ENCODE measurements at places on chromosomes 11 and 22.

DNA sequence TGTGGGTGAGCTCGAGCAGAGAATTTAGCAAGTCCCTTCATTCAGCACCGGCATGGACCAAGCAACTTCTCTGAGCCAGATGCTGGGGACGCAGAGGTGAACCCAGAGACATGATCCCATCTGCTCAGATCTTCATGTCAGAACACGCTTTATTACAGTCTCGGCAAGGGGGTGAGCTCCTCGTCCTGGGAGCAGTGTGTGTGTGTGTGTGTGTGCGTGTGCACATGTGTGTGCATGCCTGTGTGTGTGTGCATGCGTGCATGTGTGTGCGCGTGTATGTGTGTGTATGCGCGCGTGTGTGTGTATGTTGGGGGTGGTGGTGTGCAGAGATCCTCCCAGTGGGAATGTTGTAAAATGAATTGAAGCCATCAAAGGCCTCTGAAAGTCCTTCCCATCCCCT is 9.8 kb downstream of the MIAT start:
- DNase-seq = no peak

GRCh38 chr11:63564056-63564774 is 1.0 kb upstream of the PLAAT2 start:
- no peak for DNase-seq

DNA sequence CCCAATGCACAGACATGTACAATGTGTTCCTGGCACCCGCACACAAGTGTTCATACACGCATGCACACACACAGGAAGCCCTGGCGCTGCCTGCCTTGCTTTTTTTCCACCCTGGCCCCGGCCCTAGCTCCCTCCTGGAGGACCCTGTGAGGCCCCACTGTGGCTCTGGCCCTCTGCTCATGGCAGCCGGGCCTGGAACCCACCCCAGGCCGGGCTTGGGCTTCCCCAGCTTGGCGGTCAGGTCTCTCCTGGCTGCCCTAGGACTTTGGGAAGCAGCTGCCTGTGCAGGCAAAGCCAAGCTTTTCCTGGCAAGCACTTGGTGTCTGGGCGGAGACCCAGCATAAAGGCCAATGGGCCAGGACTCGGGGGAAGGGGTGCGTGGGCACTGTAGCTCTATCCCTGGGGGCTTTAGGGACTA is 30.5 kb downstream of the CD82 start:
- DNase-seq = no peak

DNA sequence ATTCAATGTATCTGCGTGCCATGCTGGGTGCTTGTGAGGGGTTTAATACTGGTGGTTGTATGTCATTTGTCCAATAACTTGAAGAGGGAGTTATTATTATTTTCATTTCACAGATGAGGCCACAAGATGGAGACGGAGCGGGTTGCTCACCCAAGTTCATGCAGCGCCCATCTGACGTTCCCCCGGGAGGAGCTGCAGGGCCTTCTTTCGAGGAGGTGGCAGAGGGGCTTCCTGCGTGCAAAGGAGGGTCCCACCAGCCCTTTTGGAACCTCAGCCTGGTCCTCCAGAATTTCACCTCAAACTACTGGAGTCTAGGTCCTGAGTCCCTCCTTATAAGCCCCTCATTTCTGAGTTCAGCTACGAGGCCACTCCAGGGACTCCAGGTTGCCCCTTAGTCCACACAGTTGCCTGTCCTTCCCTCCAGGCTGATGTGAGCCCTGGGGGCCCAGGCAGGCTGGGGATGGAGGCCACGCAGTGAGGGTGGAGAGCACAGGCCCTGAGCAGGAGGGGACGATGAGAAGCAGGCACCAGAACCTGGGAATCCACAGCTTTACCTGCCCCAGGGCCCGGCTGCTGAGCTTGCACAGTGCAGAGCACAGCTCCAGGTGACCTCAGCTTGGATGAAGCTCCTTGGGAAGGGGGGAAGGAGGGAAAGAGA is 2.9 kb upstream of the VSIG10L2 start:
- no peak for DNase-seq

DNA sequence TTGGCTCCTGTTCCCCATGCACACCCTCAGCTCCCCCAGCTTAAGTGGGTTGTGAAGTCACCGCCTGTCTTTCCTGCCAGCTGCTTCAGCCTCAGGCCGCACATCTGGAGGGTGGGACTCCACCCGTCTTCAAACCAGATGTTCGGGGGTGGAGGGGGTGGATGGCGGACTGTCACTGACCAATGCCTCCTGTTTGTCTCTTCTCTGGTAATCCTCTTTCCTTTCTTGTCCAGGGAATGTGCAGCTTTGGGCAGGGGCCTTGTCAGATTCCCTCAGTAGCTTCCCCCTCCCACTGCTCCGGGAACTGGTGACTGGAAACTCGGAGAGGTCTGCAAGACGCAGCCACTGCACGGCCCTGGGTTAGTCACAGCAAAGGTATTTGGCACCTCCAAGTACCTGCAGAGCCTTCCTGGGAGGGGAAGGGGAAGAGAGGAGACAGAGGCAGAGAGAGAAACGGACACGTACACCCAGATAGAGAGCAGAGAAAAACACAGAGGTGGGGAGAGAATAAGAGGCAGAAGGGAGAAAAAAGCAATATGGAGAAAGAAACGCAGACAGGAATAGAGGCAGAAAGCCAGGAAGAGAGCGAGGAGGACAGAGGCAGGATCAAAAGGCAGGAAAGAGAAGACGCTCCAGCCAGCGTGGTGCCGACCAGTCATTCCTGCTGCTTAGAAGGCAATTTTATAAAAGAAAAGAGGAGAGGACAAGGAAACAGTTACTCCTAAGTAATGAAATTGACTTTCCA is 56.1 kb upstream of the TIMP3 start:
- no peak for DNase-seq

DNA sequence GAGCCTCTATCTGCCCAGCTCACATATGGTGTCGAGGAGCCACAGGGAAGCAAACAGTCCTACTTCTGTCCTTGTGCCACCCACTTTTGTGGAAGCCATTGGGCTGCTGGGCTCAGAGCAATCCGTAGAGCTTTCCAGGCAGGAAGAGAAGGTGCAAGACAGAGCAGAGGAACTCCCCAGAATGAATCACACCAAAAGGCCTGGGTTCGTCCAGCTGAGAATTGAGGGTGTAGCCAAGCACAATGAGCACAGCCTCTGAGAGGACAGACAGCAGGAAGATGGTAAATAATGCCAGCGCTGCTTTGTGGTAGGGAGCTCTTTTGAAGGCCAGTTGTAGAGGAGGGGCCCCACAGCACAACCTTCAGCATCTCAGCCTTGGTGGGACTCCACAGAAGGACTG is 237.8 kb downstream of the GRIK4 start:
- DNase-seq = no peak

- DNase-seq = no peak
These were observed 79.7 kb upstream of the WNT7B start for GRCh38 chr22:46056546-46057245.

- DNase-seq = peak; percentile 60
These were observed 191.0 kb downstream of the NAV2 start for GRCh38 chr11:19903620-19904069.

DNA sequence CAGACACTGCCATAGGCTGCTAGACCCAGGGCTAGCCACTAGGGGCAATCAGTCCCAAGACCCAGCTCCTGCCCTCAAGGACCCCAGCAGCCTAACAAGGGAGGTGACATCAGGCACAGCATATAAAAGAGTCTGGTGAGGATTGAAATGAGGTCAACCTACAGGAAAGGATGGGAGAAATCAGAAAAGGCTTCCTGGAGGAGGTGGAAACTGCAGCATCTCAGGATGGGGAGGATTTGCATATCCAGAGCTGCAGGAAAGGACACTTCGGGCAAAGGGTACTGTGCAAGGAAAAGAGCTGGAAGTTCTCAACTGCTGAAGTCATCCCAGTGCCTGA is 2.9 kb upstream of the ARFGAP2 start:
- peak; percentile 33 for DNase-seq

- no peak for DNase-seq
These were observed 63.1 kb downstream of the PIWIL4 start for GRCh38 chr11:94630221-94630620.

GRCh38 chr22:47443836-47444745 is 681.6 kb downstream of the TBC1D22A start:
- DNase-seq = no peak

DNA sequence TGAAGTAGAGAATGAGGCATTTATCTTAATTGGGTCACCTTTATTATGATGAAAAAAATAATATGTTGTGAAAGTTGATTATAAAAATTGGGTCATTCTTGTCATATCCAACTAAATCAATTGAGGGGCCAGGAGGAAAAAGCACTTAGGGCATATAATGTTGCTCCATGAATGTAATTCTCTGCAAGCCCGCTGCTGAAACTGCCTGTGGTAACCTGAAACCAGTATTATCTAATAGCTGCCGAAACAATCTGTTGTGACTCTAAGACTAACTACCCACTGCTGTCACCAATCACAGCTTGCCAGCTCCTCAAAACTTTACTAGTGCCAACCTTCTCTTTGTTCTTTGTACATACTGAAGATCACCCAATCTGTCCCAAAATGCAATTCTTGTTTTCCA is 115.8 kb downstream of the ATG16L2 start:
- DNase-seq = peak; percentile 28

- DNase-seq = no peak
These were observed 148.6 kb downstream of the OPCML start for GRCh38 chr11:133383689-133384088.

DNA sequence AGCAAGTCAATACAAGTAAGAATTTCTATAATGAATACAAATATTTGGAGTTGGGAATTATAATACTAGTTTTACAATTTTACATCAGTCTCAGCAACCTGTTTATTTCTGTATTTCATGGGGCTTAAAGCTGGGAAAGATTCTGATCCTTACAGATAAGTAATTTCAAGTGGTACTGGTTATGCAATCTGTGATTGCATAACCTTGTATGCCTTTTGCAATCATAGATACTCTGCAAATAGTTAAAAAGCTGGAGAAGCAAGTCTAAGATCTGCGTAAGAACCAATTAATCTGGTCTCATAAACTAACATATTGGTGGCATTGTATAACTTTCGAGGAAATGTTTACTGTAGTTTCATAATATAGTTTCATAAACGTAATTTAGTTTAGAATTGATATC is 198.3 kb upstream of the PGR start:
- no peak for DNase-seq

- DNase-seq = no peak
These were observed 12.7 kb upstream of the TSGA10IP start for GRCh38 chr11:65932558-65932919.

GRCh38 chr11:13169709-13170108 is 107.9 kb upstream of the BMAL1 start:
- no peak for DNase-seq

DNA sequence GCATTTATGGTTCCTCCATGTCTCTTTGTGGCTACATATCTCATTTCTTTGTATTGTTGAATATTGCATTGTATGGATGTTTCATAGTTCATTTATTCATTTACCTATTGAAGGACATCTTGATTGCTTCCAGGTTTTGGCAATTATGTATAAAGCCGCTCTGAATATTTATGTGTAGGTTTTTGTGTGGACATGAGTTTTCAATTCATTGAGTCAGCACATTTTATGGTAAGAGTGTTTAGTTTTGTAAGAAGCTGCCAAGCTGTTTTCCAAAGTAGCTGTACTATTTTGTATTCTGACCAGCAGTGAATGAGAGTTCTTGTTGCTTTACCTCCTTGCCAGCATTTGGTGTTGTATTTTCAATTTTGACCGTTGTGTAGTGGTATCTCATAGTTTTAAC is 39.2 kb downstream of the KDM2A start:
- no peak for DNase-seq

GRCh38 chr22:43136255-43136654 is 6.9 kb downstream of the MCAT start:
- peak; percentile 20 for DNase-seq

GRCh38 chr11:28318871-28319270 is 210.7 kb downstream of the METTL15 start:
- DNase-seq = no peak

DNA sequence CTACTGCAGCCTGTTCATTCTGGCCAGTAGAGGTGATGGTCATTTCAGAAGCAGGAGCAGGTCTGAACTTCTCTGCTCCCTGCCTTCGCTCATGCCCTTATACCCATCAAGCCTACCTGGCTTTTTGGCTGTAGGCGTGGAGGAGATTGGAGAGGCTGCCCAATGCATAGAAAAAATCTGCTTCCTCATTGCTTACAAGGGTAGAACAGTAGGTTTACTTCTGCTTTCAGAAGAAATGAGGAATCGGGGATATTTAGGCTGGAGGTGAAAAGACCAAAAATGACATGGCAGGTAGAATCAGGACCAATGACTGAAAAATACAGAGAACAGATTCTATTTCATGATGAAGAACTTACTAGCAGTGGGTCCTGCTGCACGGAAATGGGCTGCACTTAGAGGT is 72.9 kb upstream of the YWHAH start:
- no peak for DNase-seq

DNA sequence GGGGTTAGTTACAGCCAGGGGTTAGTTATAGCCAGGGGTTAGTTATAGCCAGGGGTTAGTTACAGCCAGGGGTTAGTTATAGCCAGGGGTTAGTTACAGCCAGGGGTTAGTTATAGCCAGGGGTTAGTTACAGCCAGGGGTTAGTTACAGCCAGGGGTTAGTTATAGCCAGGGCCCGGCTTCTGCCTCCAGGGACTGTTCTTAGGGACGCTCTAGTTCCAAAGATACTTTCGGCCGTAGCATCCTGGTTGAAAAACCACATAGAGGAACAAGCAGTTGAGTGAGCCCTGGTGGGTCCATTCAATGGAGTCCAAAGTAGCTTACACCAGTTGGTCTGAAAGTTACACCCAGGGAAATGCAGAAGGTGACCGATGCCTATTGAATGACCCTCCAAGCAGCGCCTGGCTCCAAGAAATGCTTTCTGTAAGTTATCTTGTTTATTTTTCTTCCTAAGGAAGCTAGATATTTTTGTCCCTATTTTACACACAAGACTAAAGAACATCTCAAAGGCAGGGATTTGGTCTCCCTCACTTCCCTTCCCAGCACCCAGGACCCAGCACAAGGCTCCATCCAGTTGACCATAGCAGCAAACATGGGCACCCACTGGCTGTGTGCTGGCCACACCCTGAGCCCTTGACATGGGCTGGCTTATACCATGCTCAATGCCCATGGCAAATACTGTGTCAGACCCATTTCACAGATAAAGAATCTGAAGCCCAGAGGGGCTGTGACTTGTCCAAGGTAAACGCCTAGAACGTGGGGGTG is 49.7 kb upstream of the SHISAL1 start:
- DNase-seq = no peak

DNA sequence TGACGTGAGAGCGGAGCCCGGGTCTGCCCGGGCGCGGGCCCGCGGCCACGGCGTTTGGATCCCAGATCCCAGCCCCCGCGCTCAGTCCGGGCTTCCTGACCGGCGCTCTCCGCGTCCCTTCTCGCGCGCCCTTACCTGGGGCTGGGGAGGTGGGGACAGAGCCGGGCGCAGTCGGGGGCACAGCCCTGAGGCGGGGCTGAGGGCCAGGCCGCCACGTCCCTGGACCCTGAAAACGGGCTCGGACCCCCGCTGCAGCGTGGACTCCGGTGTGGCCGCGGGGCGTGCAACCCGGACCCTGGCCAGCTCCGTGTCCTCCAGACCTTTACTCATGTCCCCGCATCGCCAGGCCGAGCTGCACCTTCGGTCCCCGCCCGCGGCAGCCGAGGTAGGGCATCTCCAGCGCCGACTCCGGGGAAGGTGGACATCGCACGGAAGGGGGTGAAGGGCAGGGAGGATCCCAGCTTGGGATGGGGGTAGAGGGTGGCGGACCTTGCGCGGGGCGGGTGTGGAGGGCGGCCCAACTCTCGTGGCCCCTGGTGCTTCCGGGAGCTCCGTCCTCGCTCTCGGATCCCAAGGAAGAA is 9.9 kb upstream of the AIFM3 start:
- DNase-seq = no peak

Measured in COR-L47 (cell line).